ENCODE measurements at places on chromosomes 2 and 18.

GRCh38 chr2:200209030-200209429 lies 97.5 kb upstream of the SPATS2L start:
- DNase-seq, result no peak

DNA sequence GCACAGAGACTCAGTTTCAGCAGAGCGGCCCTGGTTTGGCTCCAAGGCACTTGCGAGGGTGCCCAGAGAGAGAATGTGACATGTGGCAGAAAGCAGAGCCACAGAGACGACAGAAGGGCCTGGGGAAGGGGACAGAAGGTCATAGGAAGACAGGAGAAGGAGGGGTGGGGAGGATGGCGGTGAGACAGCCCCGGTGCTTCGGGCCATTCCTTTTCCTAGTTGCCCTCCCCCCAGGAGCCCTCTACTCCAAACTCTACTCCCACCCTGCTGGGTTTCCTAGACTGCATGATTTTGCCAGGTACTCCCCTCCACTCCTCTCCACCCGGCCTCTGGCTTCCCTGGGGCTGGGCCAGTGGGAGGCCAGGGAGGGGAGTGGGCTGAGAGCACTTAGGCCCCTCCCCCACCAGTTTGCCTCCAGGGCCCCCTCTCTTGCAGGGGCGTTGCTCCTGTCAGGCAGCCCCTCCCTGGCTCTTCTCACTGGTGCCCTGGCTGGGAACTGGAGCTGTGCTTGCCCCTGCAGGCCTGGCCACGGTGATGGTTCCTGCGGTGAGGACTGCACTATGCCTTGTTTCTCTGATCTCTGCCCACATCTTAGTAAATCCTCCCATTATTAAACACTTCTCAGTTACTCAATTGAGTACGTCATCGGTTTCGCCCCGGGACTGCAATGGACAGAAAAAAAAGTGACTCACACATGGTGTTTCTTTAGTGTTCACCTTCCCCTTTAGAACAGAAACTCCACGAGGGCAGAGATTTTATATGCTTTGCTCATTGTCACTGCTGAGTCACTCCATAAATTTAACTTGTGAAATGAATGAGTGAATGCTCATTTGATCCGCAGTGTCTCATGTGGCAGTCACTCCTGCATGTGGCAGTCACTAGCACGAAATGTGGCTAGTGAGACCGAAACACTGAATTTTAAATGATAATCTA lies 58.7 kb upstream of the SP3 start:
- peak; percentile 96 for DNase-seq

DNA sequence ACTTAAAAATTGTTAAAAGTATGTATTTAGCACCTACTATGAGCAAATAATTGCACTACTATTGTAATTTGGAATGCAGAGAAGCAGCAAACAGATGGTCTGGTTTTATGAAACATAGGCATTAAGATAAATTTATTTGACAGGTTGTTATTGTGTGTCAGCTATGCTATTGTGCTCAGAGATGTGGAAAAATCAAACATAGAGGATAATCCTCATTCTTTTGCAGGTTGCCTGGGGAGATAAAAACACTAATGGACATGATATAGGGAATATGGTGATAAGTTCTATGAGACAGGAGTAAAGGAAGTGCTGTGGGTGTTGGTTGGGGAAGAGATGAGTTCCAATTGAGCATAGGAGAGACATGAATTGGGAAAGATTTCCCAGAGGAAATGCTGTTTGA lies 71.3 kb downstream of the PPP1R1C start:
- no peak for DNase-seq

DNA sequence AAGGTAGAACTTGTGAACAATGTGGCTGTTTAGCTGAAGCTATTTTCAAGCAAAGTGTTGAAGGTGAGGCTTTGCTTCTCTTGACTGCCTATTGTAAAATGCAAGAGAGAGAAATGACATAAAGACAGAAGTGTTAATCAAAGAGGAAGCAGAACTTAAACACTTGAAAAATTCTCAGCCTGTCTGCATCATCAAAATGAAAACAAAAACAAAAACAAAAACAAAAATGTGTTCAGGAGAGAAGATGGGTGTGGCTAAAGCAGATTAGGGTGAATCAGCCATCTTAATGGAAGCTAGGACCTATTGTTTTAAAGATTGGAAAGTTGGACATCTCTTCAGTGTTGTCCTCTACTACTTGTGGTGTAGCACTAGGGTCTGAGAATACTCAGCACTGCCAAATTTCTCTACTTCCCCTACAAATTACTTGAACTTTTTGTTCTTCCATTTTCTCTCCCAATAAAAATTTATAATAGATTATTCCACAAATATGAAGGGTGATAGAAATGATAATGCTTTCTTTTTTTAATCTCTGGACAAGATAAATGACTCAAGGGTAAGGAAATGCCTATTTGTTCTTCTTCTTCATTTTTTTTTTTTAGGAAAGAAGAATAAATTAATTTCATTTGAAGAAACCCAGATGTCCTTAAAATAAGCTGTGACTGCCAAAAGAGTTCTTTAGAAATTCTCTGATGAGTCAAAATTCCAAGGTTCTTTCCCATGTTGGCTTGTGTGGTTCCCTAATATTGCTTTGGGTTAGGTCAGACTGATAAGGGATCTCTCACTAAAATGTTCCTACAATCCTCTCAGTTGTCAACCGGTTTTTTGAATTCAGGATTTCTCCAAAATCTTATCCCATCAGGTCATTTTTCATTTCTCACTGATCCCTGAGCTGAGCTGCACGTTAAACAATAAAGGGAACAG lies 571.2 kb upstream of the ZEB2 start:
- DNase-seq, result peak; percentile 32

DNA sequence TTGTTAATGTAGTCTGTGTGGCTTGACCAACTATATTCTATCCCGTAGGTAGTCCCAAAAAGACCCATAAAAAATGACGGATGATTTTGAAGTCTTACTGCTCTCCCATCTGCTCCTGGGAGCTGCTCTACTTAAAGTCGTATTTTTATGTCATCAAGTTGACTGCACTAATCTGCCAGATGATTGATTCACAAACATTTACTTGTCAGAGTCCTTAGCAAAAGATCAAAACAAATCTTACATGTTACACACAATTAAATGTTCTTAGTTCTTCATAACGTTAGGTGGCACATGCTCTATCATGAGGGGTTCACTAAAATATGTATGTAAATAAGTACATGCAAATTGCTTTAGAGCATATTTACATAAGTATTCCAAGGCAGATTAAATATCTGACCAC lies 498.3 kb upstream of the LRRTM4 start:
- no peak for DNase-seq

DNA sequence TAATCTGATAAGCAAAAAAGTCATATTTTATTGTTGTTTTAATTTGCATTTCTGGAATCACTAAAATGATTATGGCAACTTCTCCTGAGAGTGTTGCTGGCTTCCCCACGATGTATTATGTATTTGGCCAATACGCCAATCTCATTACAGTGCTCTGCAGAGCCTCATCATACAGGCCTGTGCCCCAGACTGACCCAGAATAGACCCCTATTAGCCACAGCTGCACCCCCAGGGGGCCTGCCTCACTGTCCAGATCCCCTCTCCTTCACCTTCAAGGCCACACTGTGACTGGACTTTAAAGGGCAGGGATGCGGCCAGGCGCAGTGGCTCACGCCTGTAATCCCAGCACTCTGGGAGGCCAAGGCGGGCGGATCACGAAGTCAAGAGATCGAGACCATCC lies 17.4 kb upstream of the COX7A2L start:
- no peak for DNase-seq

DNA sequence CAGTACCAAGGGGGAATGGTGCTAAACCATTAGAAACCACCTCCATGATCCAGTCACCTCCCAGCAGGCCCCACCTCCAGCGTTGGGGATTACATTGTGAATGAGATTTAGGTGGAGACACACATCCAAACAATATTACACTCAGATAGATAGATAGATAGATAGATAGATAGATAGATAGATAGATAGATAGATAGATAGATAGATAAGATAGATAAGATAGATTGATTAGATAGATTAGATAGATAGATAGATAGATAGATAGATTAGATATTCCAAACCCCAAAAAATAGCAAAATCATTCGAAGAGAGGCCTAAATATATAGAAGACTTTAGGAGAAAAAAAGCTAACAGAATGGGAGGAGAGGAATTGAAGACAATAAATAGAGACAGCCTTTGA lies 42.8 kb upstream of the UBXN4 start:
- DNase-seq, result no peak
